ENCODE measurements at places on chromosomes 3 and 15.

GRCh38 chr15:66770518-66771350, 68.7 kb downstream of the SMAD6 start:
- DNase-seq = no peak

- peak; percentile 25 for DNase-seq
Measured at GRCh38 chr3:184156522-184156955, 1.4 kb downstream of the DVL3 start.

- DNase-seq = peak; percentile 23
Measured at GRCh38 chr3:127289706-127290575, 2.1 kb upstream of the PRR20G start.

- DNase-seq = no peak
Measured at GRCh38 chr3:128581566-128581965, 69.1 kb downstream of the RPN1 start.

DNA sequence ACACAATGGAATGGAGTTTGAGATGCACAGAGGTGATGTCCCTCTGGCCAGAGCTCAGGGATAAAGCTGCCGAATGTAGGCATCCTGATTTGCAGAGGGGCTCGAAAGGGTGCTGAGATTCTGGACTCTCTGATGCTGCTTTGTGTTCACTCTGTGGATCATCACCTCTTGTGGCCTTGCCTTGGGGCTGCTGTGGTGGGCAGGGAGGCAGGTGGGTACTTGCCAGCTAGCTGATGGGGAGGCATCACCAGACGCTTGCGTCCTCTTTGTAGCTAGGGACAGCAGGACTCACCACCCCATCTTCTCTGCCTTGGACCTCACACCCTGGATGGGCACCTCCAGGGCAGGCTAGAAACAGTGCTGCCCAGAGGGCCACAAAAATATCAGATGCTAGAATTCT, 14.6 kb upstream of the RASGRF1 start:
- no peak for DNase-seq

- no peak for DNase-seq
Measured at GRCh38 chr3:159938714-159939113, 49.9 kb upstream of the IL12A start.

DNA sequence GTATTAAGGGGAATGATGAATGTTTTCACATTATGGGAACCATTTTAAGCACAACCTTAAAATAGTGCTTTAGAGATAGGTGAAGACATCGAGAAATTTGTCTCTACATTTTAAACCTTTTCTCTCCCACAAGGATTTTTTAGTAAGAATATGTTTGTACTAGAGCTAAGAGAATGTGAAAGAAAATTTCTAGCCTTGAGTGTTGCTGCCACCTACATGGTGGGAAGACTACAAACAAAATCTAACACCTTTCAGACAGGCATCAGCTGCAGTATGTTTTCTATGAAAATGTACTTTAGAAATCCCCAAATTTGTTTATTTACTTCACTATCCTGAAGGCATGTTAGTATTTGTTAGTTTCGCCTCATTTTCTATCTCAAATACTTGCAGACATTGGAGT, 247.4 kb downstream of the WDR72 start:
- no peak for DNase-seq

All from kidney tubule cell (primary cell).